ENCODE measurements at places on chromosomes 6 and 20.

GRCh38 chr6:109722011-109722410 lies 30.9 kb downstream of the FIG4 start:
- DNase-seq: no peak

DNA sequence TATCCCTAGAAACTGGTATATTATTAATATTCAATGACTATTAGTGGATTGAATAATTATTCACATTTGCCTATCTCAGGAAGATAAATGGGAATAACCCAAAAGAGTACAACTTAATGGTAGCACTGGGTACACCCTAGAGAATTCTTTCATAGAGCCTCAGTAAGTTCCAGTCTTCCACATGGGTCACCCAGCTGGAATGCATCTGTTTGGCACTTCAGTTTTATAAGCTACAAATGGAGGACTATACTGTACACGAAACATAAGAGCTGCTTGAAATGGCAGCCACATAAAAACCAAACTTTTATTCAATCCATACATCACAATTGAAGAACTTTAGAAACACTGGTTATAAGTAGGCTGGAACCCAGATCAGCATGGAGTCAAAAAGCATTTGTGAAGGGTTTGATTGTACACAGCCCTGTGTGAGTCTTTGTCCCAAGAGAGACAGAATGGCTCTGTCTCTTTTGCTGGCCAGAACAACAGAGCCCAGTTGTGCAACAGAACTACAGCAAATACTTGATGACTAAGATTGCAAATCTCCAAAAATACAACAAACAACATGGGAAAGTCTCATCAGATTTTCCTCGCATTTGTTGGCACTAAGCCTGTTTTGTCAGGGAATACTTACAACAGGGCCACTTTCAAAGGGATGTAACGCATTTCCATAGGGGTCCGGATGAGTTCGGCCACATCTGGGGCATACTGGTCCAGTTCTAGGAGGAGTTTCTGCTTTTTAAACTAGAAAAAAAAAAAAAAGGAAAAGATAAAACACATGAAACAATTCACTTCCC lies 39.5 kb downstream of the PIGU start:
- DNase-seq: no peak

DNA sequence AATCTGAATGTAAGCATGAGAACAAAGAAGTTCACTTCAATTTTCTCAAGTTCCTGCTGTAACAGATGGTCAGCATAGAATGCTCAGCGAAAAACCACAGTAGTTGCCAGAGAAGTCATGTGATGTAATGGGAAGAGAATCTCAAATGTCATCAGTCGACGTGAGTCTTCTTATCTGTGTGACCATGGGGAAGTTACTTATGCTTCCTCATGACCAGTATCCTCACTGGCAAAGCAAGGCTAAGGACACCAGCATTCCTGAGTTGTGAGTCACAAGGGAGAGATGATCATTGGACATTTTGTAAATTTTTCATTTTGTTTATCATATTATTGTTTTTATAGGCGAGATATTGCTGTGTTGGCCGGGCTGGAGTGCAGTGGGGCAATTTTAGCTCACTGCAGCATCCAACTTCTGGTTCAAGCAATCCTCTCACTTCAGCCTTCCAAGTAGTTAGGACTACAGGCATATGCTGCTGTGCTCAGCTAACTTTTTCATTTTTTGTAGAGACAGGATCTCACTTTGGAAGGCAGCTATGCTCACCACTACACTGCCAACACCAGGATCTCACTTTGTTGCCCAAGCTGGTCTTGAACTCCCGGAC lies 21.9 kb downstream of the SGK1 start:
- DNase-seq: no peak

GRCh38 chr6:136347847-136348246 lies 58.2 kb upstream of the BCLAF1 start:
- DNase-seq: no peak

DNA sequence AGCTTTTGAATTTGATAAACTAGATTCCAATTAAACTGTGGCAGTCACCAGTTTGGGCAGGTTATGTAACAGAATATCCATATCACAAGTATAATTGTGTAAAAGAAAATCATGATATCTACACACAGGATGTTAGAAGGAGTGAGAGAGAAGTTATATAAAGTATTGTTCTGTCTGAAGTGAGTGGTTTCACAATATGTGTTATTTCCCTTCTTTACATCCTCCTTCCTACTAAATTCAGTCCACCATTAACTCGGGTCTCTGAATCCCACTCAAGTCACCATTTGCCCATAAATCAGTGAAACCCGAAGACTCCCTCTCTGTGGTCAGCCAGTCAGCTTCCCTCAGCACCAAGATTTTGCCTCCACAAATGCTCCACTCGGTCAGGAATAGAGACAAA lies 796 bp downstream of the HLA-DQB1 start:
- DNase-seq: no peak

Measured in stimulated activated CD8-positive, alpha-beta memory T cell treated with anti-CD3 and anti-CD28 coated beads, Interleukin-4, amount 100 ng/mL, for 1 hour (primary cell).